Daoy (cell line): ENCODE measurements at places on chromosomes 2 and 18.
A peak's percentile ranks its signal among the peaks of the same experiment; 100 is the strongest.

- DNase-seq, result no peak
Measured at GRCh38 chr18:52077251-52077983, 262.6 kb upstream of the DCC start.

DNA sequence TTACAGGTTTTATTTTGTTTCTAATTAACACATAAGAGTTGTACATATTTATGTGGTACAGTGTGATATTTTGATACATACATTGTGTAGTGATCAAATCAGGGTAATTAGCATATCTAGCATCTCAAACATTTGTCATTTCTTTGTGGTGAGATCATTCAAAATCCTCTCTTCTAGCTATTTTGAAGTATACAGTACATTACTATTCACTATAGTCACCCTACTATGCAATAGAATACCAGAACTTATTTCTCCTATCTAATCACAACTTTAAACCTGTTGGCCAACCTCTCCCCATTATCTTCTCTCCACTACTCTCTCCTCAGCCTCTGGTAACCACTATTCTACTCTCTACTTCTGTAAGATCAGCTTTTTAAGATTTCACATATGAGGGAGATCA, 325.8 kb downstream of the CYP26B1 start:
- DNase-seq, result no peak

GRCh38 chr2:8837795-8838140, 355 bp upstream of the KIDINS220 start:
- DNase-seq, result no peak

DNA sequence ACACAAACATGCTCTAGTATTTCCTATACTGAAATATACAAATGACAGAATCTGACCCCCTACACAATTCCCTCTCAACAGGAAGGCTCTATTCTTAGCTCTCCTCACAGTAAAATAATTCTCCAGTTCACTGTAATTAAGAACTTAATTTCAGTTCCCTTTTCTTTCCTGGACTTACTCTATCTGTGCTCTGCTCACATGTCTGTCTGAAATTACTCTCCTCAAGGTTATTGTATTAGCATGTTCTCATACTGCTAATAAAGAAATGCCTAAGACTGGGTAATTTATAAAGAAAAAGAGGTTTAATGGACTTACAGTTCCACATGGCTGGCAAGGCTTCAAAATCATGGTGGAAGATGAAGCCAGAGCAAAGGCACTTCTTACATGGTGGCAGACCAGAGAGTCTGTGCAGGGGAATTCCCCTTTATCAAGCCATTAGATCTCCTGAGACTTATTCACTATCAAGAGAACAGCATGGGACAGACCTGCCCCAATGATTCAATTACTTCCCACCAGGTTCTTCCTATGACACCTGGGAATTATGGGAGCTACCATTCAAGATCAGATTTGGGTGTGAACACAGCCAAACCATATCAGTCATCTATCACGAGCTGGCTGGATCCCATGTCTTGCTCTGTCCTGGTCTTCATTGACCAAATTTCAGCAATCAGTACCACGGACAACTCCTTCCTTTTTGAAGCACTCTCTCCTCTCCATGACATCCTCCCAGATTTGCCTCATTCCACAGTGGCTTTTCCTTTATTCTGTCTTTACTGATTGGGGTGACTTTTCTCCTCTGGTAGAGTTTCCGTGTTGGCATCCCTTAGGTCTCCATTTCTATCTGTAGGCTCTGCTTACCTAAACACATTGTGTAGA, 110.9 kb downstream of the GALR1 start:
- no peak for DNase-seq

- DNase-seq, result no peak
Measured at GRCh38 chr2:187466129-187466792, 18.2 kb upstream of the CALCRL start.

DNA sequence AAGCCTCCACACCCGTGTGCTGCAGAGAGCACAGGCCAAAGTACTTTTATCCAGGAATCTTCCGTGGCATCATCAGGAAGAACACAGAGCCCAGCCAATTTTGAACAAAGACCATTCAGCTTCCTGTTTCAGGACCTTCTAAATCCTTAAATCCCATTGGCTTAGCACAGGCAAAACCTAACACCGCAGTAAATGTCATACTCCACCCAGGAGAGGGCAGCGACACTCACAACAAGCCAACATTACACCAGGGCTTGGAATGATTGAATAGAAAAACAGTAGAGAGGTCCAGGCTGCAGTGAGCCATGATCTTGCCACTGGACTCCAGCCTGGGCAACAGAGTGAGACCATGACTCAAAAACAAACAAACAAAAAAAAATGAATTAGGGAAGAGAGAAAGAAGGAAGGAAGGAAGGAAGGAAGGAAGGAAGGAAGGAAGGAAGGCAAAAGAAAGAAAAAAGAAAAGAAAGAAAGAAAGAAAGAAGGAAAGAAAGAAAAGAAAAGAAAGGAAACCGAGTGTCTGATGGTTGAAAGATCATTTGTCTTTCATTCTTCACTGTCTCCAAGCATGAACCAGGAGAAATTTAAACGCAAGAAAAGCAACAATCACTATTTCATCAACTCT, 144.6 kb upstream of the SATB2 start:
- peak; percentile 42 for DNase-seq

GRCh38 chr2:31987454-31988220, 23.2 kb downstream of the MEMO1 start:
- peak; percentile 23 for DNase-seq

GRCh38 chr2:189506514-189506976, 65.3 kb downstream of the WDR75 start:
- peak; percentile 6 for DNase-seq

GRCh38 chr18:13271302-13271911, 52.8 kb downstream of the LDLRAD4 start:
- no peak for DNase-seq

GRCh38 chr2:31534636-31535035, 46.1 kb downstream of the SRD5A2 start:
- no peak for DNase-seq

DNA sequence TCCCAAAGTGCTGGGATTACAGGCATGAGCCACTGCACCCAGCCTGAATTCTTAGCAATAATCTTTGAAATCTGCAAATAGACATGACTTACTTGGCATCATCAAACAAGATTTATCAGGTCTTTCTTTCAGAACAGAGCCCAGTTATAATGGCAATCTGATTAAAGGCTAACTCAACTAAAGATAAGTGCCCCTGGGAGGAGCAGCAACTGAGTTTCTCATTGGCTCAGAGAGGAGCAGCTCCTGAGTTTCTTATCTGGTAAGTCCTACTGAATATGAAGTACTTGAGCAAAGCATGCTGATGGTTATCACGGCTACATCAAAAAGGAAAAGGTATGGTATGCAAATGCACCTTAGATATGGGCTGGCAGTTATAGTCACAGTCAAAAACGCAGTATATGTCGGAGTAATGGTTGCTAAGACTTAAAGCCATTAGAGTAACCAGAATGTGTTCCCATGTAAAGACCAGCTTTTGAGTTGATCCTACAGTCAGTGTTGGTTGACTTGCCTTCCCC, 15.0 kb upstream of the AP1S3 start:
- no peak for DNase-seq

GRCh38 chr2:183035298-183035953, 2.8 kb downstream of the NCKAP1 start:
- DNase-seq, result peak; percentile 15

- DNase-seq, result no peak
Measured at GRCh38 chr2:201992960-201993359, 40.7 kb upstream of the FZD7 start.

GRCh38 chr2:17979707-17980106, 101.2 kb downstream of the KCNS3 start:
- DNase-seq, result no peak

GRCh38 chr2:143217512-143218115, 88.4 kb downstream of the ARHGAP15 start:
- DNase-seq, result no peak

DNA sequence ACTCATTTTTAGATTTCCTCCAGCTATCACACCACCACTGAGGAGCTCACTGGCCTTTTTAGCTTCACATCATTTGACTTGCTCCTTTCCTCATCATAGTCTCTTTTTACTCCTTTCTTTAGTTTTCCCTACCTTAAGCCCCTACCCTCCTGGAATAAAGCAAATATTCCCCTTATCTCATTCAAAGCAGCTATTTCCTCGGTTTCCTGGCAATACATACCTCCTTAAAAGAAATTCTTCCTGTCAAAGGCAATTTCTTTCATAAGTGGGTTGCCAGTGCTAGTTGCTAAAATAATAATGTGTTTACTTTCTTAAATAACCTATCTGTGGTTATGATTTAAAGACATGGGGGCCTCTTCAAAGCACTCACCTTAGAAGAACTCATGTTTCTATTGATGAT, 359.3 kb downstream of the GALNT13 start:
- no peak for DNase-seq

GRCh38 chr2:227461811-227462461, 10.0 kb upstream of the AGFG1 start:
- DNase-seq, result no peak

GRCh38 chr2:169895294-169895985, 68.2 kb downstream of the UBR3 start:
- DNase-seq, result no peak

GRCh38 chr2:96485751-96486651, 19.2 kb downstream of the NEURL3 start:
- peak; percentile 90 for DNase-seq

DNA sequence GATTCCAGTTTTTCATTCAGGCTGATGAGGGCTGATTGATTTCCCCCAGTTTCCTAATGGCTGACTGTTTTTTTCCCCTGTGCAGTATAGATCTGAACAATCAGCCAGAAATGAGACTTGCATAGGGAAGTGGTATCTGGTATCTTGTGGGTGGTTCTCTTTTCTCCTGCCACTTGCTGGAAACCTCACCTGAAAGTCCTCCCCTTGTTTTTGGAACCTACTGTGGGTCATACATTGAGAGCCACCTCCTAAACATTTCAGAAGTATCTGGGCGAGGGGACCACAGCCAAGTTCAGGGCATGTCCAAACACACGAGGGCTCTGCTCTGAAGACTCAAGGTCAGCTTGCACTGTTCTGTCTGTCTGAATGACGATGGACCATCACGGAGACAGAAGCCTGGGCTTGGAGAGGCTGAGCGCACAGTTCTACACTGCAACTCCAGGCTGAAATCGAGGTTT, 19.3 kb downstream of the ALPK2 start:
- DNase-seq, result no peak

DNA sequence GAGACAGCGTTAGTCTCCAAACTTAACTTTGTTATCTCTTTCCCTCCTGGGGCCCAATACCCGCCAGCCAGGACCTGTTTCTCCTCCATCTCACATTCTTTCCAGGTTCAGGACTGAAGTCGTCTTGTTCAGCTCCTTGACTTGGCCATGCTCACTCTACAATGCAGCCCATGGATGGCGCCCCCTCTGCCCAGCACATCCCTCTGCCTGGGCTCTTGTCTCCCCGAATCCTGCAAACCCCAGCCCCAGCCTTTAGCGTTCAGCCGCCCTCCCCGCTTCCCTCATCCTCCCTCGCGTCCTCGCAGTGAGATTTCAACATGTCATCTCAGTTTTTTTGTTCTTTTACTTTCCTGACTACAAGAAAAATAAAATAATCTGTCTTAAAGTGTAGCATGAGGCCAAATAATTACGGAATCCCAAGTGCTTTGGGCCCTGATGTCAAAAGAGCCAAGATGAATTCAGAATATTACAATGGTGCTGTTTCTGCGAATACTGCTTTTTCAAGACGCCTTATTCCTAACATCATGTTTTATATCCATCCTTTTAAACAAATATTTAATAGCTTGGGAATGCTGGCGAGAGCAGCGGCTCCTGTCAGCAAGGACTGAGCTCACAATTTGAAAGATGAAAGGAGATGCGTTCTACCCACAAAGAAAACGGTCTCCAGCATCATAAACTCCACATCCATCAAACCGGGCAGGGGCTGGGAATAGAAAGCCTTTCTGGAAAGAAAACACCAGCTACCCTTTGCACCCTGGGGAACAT, 1.0 kb downstream of the FAM178B start:
- no peak for DNase-seq

DNA sequence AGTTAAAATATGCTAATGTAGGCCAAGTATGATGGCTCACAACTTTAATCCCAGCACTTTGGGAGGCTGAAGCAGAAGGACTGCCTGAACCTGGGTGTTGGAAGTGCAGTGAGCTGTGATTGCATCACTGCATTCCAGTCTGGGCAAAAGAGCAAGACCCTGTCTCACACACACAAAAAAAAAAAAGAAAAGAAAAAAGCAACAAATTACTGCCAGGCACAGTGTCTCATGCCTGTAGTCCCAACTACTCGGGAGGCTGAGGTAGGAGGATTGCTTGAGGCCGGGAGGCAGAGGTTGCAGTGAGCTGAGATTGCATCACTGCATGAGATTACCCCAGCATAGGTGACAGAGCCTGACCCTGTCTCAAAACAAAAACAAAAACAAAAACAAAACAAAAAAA, 110.6 kb downstream of the PRELID3A start:
- DNase-seq, result no peak
